Osteoblast (primary cell): ENCODE measurements at places on chromosomes 1 and 21. TPM values are rescaled to one million over a fixed set of nuclear protein-coding genes. Genes with fewer than 3 reads are reported as not detected.

DNA sequence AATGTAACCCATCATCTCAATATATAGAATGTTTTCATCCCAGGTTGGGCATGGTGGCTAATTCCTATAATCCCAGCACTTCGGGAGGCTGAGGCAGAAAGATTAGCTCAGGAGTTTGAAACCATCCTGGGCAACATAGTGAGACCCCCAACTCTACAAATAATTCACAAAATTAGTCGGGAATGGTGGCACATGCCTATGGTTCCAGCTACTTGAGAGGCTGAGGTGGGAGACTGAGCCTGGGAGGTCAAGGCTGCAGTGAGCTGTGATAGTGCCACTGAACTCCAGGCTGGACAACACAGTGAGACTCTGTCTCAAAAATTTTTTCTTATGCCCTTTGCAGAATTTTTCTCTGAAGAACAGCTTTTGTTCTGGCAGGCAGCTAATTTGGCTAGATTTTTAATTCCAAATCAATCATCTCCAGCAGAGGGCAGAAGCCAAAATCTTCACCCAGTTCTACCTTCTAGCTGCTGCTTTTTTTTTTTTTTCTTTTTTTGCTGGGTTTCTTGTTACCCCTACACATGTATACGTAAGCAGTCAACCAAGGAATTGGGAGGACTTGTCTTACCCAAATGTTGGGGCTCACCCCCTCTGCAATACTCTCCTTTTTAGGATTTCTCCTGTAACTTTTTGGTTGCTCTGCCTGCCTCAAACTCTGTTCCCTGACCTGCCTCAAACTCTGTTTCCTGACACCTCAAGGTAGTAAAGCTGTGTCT is 2.7 kb upstream of the RAD54L start:
- no peaks in the 10 kb centered on the region for H3K36me3 ChIP-seq
- no peak overlapping the region for H3K27ac ChIP-seq
- no peak overlapping the region for H3K4me3 ChIP-seq
- H3K4me1 ChIP-seq: peaks cover 16% of the 10 kb centered on the region

GRCh38 chr1:224670506-224670905 is 54.4 kb downstream of the CNIH3 start:
- no peaks in the 10 kb centered on the region for H3K4me1 ChIP-seq
- DNase-seq: no peak
- no peak overlapping the region for H3K27ac ChIP-seq
- no peaks in the 10 kb centered on the region for H3K36me3 ChIP-seq
- H3K27me3 ChIP-seq: no peaks in the 10 kb centered on the region

DNA sequence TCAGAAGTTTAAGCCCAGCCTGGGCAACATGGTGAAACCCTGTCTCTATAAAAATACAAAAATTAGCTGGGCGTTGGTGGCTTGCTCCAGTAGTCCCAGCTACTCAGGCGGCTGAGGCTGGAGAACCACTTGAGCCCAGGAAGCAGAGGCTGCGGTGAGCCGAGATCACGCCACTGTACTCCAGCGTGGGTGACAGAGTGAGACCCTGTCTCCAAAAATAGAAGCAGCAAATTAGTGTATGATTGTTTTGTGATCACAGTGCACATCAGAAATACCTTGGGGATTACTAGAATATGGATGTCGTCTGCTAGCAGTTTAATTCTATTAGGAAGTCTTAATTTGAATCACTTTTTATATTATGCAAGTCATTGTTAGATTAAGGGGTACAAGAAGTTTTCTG is 59.0 kb downstream of the ZBTB17 start:
- DNase-seq: no peak
- peaks cover 31% of the 10 kb centered on the region for H3K4me1 ChIP-seq
- H3K36me3 ChIP-seq: peaks cover 20% of the 10 kb centered on the region
- peak overlapping the region; percentile 63 for H3K27ac ChIP-seq
- no peaks in the 10 kb centered on the region for H3K27me3 ChIP-seq

- H3K4me3 ChIP-seq: no peak overlapping the region
- no peaks in the 10 kb centered on the region for H3K27me3 ChIP-seq
- no peak for DNase-seq
- no peaks in the 10 kb centered on the region for H3K36me3 ChIP-seq
- no peak overlapping the region for H3K27ac ChIP-seq
Observed at GRCh38 chr1:171910786-171911185, 69.5 kb downstream of the DNM3 start.

The PLA2G2A gene
- not detected in 2 replicates for total RNA-seq

DNA sequence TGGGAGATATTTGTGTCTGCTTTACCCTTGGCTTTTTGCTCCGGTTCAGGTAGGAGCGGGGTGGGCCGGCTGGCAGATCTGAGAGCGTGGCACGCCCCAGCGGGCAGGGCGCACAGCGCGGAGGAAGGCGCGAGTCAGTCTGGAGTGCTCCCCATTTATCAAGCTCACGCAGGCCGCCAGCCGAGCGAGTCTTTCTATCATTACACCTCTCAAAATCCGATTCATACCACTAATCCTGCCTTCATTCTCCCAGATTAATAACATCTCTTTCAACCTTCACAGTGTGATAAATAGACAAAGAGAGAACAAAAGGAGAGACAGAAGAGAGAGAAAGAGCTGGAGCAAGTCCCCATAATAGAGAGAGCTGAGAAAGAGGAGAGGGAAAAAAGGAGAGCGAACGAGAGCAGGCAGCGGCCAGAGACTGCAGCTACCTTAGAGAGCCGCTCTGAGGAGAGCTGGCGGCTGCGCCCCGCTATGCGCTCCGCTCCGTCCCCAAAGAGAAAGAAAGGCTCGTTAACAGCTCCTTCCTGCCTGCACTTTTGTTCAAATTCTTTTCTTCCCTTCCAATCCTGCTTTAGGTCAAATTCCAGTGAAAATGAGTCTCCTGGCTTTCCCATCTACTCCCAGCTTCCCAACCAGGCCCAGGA is 48.0 kb downstream of the DMAP1 start:
- no peak overlapping the region for H3K4me3 ChIP-seq
- H3K36me3 ChIP-seq: peaks cover 4% of the 10 kb centered on the region
- no peak overlapping the region for H3K27ac ChIP-seq
- DNase-seq: no peak
- no peaks in the 10 kb centered on the region for H3K4me1 ChIP-seq

The RAVER2 gene
- 16.5 and 17.4 TPM in 2 replicates for total RNA-seq

GRCh38 chr21:25963181-25963580 is 207.4 kb downstream of the APP start:
- no peaks in the 10 kb centered on the region for H3K27me3 ChIP-seq
- H3K27ac ChIP-seq: no peak overlapping the region
- peaks cover 8% of the 10 kb centered on the region for H3K4me1 ChIP-seq
- no peaks in the 10 kb centered on the region for H3K36me3 ChIP-seq
- H3K4me3 ChIP-seq: no peak overlapping the region

GRCh38 chr21:25331286-25331685 is 276.0 kb downstream of the MRPL39 start:
- no peak overlapping the region for H3K27ac ChIP-seq
- no peak overlapping the region for H3K4me3 ChIP-seq
- no peaks in the 10 kb centered on the region for H3K27me3 ChIP-seq
- no peak for DNase-seq
- H3K4me1 ChIP-seq: peaks cover 20% of the 10 kb centered on the region

DNA sequence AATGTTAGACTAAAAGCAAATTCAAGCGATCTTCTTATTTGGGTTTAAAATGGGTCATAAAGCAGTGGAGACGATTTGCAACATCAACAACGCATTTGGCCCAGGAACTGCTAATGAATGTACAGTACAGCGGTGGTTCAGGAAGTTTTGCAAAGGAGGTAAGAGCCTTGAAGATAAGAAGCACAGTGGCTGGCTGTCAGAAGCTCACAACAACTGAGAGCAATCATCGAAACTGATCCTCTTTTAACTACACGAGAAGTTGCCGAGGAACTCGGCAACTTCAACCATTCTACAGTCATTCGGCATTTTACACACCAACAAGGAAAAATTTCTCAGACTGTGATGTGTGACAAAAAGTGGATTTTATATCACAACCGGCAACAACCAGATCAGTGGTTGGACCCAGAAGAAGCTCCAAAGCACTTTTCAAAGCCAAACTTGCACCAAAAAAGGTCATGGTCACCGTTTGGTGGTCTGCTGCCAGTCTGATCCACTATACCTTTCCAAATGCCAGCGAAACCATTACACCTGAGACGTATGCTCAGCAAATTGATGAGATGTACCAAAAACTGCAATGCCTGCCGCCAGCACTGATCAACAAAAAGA is 47.9 kb downstream of the ASH1L start:
- H3K4me1 ChIP-seq: peaks cover 8% of the 10 kb centered on the region
- no peaks in the 10 kb centered on the region for H3K27me3 ChIP-seq
- H3K4me3 ChIP-seq: no peak overlapping the region
- peaks cover 8% of the 10 kb centered on the region for H3K36me3 ChIP-seq
- DNase-seq: no peak

- H3K27me3 ChIP-seq: peaks cover 73% of the 10 kb centered on the region
- no peaks in the 10 kb centered on the region for H3K36me3 ChIP-seq
- no peaks in the 10 kb centered on the region for H3K4me1 ChIP-seq
- H3K4me3 ChIP-seq: no peak within 1 kb of the TSS
Observed at GRCh38 chr1:154502066-154502743, at the start of the genes SHE and TDRD10. SHE (minus strand) TSS chr1:154502412; CDS start chr1:154502026, 386 bp downstream. TDRD10 (plus strand) TSS chr1:154502219; CDS start chr1:154506904, 4,685 bp downstream.

- no peak overlapping the region for H3K4me3 ChIP-seq
- H3K27ac ChIP-seq: no peak overlapping the region
- no peaks in the 10 kb centered on the region for H3K36me3 ChIP-seq
- H3K27me3 ChIP-seq: no peaks in the 10 kb centered on the region
- H3K4me1 ChIP-seq: no peaks in the 10 kb centered on the region
- no peak for DNase-seq
Observed at GRCh38 chr1:247542811-247543210, 6.1 kb upstream of the GCSAML start.

DNA sequence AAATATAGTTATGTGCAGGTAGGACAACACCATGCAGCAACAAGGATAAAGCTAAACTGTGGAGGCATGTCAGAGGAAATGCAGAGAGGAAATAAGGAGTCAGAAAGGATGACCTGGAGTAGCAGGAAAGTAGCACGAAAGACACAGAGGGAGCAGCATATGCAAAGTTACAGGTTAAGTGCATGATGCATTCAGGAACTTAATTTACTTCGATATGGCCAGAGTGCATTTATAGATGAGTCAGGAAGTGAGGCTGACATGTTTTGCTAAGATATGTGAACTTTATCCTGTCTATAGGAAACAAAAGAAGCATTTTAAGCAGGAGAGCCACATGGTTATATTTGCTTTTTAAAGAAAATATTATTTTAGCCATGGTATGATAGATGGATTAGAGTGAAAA is 15.4 kb upstream of the MUTYH start:
- H3K27ac ChIP-seq: no peak overlapping the region
- H3K36me3 ChIP-seq: no peaks in the 10 kb centered on the region
- no peak overlapping the region for H3K4me3 ChIP-seq
- DNase-seq: no peak
- H3K4me1 ChIP-seq: peaks cover 9% of the 10 kb centered on the region
- H3K27me3 ChIP-seq: no peaks in the 10 kb centered on the region

DNA sequence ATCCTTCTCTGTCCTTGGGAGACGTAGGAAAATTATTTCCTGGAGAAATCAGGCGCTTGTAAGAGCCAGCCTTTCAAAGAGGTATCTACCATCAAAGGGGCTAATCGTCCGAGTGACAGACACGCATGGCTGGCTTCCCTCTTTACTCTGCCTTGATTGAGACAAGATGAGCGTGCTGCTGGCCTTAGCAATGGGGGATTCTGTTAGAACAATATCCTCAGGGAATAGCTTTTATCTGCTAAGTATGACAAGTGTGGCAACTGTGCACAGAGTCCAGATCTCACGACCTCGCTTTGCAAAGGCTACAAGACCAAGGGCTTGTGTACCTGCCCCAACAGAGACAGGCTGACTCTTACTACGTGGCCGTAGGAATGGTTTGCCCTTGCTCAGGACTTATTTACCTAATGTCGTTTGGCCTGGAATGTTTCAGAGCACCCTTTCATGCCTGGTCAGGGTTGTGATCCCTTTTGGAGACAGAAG is 417.1 kb downstream of the KIF26B start:
- no peak overlapping the region for H3K4me3 ChIP-seq
- H3K27ac ChIP-seq: no peak overlapping the region
- H3K27me3 ChIP-seq: no peaks in the 10 kb centered on the region
- no peaks in the 10 kb centered on the region for H3K36me3 ChIP-seq
- DNase-seq: no peak

GRCh38 chr1:48266576-48266975 is 44.1 kb downstream of the SLC5A9 start:
- H3K36me3 ChIP-seq: no peaks in the 10 kb centered on the region
- H3K27ac ChIP-seq: no peak overlapping the region
- no peaks in the 10 kb centered on the region for H3K4me1 ChIP-seq
- no peak overlapping the region for H3K4me3 ChIP-seq
- no peaks in the 10 kb centered on the region for H3K27me3 ChIP-seq

The GBP6 gene
- not detected in 2 replicates for total RNA-seq

- no peaks in the 10 kb centered on the region for H3K36me3 ChIP-seq
- H3K27ac ChIP-seq: no peak overlapping the region
- no peak for DNase-seq
- peaks cover 15% of the 10 kb centered on the region for H3K27me3 ChIP-seq
- H3K4me1 ChIP-seq: no peaks in the 10 kb centered on the region
- H3K4me3 ChIP-seq: peak overlapping the region; percentile 44
Observed at GRCh38 chr1:159188375-159188788, 16.3 kb upstream of the ACKR1 start.

The GJB3 gene
- not detected in 2 replicates for total RNA-seq

DNA sequence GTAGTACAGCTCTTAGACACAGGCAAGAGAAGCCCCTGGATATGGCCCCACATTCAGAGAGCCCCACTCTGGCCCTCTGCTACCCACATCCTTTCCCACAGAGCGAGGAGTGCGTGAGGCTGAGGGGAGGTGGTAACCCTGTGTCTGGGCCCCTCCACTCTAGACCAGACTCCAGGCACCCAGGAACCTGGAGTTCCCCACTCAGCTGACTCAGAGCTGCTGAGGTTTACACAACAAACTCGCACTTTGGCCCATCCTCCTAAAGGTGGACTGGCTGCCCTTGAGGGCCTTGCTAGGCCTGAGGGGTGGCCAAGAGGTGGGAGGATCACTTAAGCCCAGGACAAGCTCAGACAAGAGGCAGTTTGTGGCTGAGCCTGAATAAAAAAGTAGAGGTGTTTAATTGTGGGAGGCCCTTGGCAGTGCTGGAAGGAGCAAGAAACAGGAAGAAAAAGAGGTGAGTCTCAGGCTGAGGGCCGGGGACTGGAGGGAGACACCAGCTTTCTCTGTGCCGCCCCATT is 10.7 kb downstream of the MR1 start:
- no peaks in the 10 kb centered on the region for H3K36me3 ChIP-seq
- peaks cover 7% of the 10 kb centered on the region for H3K4me1 ChIP-seq
- no peak overlapping the region for H3K4me3 ChIP-seq
- no peaks in the 10 kb centered on the region for H3K27me3 ChIP-seq

DNA sequence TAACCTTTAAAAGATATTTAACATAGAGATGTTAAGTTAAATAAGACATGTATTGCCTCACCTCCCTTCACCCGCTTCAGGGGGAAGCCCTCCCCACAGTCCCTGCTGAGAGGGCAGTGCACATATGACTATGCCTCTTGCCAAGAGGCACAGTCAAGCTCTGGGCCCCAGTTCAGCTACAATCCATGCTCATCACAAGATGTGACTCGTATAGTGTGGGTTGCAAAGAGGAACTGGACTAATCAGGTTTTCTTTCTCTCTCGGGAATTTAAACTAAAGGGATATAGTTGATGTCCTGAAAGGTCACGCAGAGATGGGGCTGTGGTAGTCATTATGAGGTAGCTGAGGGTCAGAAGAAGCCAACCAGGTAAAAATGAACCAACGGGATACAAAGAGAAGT is 35.6 kb downstream of the LYST start:
- H3K4me3 ChIP-seq: no peak overlapping the region
- H3K27ac ChIP-seq: peak overlapping the region; percentile 66
- no peaks in the 10 kb centered on the region for H3K4me1 ChIP-seq

The STIL gene
- 4.0 and 6.5 TPM in 2 replicates for total RNA-seq
